ENCODE measurements at places on chromosomes 3 and 15.

- DNase-seq, result peak; percentile 17
These were observed 398.1 kb downstream of the NR2F2 start for GRCh38 chr15:96728591-96728990.

GRCh38 chr3:52298149-52299098 is 10.8 kb downstream of the GLYCTK start:
- DNase-seq, result no peak

- no peak for DNase-seq
These were observed 7.4 kb upstream of the ANPEP start for GRCh38 chr15:89822026-89822425.

- no peak for DNase-seq
These were observed 176.6 kb upstream of the TRIM42 start for GRCh38 chr3:140501061-140501769.

- DNase-seq, result no peak
These were observed 17.8 kb upstream of the IQCF6 start for GRCh38 chr3:51796854-51797253.

- DNase-seq, result no peak
These were observed 4.1 kb upstream of the CLDN1 start for GRCh38 chr3:190326361-190326760.

- DNase-seq, result peak; percentile 3
These were observed 3.9 kb upstream of the FSIP1 start for GRCh38 chr15:39786447-39787056.

DNA sequence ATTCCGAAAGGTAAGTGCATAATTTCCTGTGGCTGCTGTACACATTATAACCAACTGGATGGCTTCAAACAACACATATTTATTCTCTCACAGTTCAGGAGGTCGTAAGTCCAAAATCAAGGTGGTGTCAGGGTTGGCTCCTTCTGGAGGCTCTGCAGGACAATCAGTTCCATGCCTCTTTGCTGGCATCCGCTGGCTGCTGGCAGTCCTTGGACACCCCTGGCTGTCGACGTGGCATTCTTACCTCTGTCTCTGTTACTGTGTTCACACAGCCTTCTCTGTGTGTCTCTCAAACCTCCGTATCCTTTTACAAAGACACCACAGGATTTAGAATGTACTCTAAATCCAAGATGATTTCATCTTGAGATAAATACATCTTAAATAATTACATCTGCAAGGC is 398.8 kb upstream of the ATP10A start:
- no peak for DNase-seq

DNA sequence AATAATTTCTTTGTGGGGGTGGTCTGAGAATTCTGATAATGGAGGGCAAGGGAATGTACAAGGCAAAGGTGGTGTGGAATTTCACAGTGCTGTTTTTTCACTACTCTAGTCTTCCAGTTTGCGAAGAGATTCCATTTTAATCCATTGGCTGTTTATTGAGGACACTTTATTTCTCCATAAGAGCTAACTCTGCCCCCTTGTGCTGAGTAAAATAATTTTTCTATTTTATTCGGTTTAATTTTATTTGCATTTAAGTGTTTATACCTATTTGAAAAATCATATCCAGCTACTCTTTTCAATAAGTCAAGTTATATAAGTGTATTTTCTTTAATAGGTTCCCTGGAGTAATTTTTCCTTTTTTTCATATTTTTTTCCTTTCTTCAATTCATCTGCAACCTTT is 840.1 kb downstream of the TUSC7 start:
- DNase-seq, result no peak

DNA sequence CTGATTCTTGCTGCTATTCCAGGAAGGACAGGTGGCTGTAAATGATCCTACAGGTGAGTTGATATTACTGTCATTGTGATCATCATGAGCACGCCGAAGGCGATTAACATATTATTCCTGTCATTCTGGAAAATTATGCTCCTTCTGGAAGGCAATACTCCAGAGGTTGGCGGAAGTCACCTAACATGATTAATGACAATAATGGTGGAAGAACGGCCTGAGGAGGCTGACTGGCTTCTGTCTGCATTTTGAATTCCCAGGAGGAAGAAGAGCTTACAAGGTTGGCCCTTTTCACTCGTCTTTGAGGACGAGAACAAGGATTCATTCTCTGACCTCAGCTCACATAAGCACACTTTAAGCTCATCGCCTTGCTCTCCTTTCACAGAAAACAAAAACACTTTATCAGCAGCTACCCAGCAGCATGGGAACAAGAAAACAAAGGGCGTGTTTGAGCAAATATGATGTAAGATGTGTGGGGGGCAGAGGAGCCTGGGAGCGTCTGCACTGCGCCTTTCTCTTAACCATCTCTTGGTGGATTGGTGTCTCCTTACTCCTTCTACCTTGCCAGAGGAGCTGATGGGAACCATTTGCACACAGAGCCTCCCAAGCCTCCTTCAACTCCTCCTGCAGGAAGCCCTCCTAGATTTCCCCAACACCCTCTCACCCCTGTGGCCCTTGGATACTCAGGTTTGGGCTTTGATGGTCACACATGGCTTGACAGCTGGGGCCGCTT is 23.0 kb downstream of the ACSBG1 start:
- DNase-seq, result no peak

DNA sequence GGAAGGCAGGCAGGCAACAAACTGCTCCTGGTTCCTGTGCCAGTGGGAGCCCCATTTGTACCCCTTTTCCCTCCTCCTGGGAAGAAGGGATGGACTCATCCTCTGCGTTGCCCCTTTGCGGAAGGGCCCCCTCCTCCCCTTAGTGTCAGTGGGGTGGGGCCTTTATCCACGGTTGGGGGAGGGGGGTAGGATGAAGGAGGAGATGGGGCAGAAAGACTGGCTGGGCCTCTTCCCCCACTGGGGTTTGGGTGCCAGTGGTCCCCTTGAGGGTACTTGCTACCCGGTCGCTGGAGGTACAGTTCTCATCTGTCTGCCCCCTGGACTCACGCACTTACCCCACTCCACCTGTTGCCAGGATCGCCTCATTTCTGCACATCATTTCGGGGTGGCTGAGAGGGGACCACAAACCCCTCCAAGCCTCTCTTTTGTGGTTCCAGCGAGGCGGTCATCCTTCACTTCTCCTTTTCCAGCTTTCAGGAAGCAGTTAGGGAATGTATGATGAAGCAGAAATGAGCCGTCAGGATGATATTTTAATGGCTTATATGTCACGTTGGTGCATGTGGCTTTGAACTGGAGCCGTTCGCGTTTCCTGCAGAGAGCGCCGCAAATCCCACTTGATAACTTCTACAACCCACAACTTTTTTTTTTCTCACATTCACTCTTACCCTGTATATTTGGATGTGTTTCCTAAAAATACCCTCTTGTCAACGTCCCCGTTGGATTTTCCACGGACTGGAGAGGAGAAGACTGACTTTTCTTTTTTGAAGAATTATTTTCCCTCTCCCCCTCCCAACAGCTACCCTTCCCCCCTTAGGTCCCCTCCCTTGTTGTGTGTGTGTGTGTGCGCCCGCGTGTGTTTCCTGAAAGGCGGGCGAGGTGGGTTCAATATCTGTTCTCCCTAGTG is at the start of gene ZIC4:
ZIC4 (minus strand) TSS at position 516 of the 904 bp plus-strand sequence. CDS start 3,746 bp downstream, outside the sequence.
- DNase-seq, result no peak

DNA sequence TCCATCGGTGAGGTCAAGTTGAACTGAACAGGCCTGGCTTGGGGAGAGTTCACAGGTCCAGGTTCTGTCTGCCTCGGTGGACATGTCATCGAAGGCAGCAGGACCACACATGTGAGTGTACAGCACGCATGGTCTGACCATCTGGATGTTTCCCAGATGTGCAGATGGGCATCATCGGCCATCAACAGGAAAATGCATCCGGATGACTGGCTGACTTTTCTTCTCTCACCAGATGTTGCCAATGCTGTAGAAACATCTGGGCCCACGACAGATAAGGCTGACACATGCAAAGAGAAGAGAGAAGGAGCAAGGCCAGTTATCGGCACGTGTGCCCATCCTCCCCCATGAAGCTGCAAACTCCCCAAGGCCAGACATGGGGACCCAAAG is 45.1 kb downstream of the NOX5 start:
- DNase-seq, result no peak

GRCh38 chr3:66478960-66479359 is 21.9 kb downstream of the LRIG1 start:
- no peak for DNase-seq

DNA sequence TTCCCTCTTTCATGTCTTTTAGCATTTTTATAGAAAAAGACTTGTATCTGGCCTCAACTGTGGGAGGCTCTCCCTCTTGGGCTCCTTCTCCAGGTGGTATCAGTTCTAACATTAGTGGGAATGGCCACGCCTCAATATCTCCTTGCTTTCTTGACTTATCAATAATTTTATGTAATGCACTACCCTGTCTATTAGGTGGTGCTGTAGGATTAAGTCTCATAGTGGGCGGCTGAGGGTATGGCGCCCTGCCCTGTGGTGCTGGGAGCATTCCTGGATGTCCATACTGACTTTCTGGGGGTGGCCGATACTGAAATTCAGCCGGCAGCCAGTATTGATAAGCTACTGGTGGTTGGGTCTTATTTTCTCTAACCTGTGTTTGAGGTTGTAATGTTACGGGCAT is 8.7 kb upstream of the RPUSD3 start:
- no peak for DNase-seq

- DNase-seq, result no peak
These were observed 53.5 kb downstream of the IQCH start for GRCh38 chr15:67307889-67308597.

- no peak for DNase-seq
These were observed 15.7 kb downstream of the VPS18 start for GRCh38 chr15:40909662-40910630.

DNA sequence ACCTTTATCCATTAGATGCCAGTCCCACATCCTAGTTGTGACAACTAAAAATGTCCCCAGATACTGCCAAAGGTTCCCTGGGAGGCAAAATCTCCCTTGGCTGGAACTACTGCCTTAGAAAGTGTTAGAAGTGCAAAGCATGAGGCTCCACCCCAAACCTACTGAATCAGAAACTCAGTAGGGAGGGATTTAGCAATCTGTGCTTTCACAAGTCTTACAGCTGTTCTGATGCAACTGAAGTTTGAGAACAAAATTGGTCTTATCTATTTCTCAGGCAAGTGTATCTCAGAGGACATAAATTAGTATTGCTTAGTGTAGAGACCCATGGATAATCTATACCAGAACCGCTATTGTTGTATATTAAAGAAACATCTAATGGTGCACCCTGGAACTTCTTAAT is 70.2 kb downstream of the CLDN1 start:
- DNase-seq, result no peak

DNA sequence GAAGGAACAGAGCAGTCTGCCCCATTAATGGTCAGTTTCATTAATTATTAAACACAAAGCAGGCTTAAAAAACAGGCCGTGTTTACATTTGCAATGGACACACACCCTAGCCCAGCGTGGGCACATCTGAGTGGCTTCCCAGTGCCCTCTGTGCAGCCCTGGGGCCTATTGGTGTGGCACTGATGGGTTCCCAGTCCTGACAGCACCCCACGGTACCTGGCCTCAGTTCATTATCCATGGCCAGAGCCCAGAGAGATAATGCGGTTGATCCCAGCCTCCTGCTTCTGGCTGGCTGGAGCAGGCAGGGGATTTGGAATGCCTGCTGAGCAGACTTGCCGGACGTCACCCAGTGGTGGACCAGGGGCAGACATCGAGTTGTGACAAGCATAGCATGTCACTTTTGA is 110.5 kb upstream of the ABHD17C start:
- DNase-seq, result no peak

GRCh38 chr3:156535162-156535627 is 19.7 kb downstream of the SSR3 start:
- DNase-seq, result no peak

- no peak for DNase-seq
These were observed 260.1 kb upstream of the DPPA4 start for GRCh38 chr3:109597444-109597843.

DNA sequence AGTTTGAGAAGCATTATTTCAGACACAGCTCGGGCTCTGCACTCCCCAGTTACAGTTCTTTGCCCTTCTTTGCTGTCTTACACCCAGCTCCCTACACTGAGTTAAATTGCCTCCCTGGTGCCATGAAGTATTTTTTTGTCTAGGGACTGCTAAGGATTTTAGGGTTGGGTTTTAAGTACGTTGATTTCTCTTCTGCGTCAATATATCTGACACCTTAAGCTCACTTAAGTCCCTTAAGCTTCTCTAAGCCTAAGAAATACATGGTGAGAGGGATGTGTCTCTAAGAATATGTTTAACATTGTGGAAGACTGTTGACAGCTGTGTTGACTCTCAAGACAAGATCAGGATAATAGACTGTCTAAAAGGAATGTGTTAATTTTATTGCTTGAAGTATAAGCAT is 400.5 kb downstream of the PTPRG start:
- DNase-seq, result no peak

- no peak for DNase-seq
These were observed 164.8 kb downstream of the ERC2 start for GRCh38 chr3:56303487-56303886.

DNA sequence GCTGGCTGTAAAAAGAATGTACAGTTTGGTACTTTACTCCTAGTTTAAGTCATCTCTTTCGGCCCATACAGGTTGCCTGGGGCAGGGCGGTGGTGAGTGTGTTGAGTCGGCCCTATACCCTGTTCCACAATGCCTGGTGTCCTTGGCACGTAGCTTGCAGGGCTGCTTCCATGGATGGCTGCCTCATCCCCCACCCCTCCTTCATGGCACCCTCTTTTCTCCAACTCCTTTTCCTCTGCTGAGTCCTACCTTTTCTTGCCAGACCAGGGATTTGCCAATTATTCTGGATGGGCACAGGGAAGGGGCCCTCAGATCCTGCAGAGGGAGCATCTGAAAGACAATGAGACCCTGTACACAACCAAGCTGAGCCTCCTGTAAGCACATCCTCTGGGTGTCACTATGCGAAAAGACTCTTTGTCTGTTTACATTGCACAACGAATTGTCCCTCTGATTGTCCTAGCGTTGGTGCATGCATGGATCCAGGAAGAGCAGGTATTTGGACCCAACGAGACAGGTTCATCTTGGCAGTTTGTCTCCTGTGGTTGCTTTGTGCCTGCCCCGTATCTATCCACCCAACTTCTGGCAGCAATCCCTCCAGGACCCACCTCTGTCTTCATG is 73.6 kb upstream of the CGNL1 start:
- peak; percentile 24 for DNase-seq

DNA sequence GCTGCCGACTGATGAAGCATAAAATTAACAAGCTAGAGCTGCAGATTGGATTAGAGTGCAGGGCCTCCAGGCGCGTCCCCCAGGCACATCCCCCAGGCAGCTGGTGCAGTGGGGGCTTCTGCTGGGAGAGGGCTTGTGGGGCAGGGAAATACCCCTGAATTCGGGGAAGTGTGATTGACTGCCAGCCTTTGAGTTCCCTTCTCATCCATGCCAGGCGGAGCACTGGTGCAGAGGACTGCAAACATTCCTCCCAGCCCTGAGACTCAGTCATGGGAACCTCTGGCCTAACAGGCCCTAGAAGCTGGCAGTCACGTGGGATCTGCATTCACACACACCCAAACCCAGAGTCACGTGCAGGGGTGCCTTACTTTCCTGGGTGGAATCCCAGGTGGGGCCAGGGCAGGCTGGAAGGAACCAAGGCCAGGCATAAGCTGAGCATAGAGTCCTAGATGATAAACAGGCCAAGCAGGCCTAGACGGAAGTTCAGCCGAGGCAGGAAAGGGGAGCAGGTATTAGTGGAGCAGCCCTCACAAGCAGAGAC is 46.2 kb upstream of the SEC22A start:
- DNase-seq, result no peak

GRCh38 chr3:141940194-141940776 is 63.8 kb downstream of the ATP1B3 start:
- no peak for DNase-seq

Measured in NCI-H1930 (cell line).